ENCODE measurements at places on chromosomes 1 and 21.

- no peak for DNase-seq
These were observed at the start of gene GPR161 for GRCh38 chr1:168136709-168137514. Gene GPR161, minus strand, starts transcription at chr1:168136930. Its CDS starts 32,080 bp downstream, at chr1:168104850.

DNA sequence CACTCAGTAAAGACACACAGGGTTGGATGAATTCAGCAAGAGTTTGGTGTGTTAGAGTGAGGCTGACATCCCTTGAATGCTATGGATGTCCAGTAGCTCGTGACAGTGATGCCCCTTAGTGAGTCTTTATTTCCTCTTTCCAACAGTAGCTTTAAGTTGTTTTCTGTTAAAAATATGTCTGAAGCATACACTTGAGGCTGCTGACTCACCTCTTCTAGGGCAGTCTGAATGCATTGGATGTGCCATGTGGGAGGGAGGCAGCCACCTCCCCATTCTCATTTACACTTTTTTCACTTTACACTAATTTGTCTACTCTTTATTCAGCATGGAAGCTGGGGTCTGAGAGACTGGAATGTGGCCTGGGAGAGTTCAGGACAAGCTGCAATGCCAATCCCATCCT lies 17.6 kb downstream of the NOS1AP start:
- DNase-seq, result no peak

DNA sequence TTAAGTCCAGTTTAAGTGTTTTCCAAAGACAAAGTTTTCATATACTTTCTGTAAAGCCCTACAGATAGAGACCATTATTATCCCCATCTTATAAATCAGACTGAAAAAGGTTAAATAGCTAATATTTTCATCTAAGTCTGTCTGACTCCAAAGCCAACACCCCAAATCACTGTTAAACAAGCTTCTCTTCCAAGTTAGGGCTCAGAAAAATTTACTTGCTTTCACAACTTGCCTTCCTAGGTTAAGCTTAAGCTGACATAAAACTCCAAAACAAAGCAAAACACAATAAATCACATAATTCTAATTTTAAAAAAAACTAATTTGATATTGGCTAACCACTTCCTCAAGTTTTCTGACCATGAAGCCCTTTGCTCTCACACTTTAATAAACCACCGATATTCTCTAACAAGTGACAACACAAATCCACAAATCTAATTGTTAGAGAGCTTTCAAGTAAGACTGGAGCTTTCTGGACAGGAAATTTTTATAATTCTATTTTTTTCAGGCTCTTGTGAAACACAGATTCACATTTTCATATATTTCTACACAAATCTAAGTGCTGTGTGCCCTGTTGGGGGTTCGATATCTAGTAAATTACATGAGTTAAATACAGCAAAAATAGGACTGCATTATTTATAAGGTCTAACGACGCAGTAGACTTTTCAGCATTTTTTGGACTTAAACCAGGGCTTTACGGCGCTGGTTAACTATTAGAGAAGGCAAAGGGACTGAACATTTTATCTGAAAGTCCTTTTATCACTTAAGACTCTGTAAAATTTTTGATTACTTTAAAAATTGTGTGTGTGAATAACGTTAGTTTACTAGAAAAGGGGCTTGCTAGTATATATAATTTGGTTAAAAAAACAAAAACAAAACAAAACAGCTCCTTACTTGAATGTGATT lies 2.1 kb downstream of the GNG12 start:
- no peak for DNase-seq

- DNase-seq, result no peak
These were observed 29.4 kb downstream of the SPATA46 start for GRCh38 chr1:162347281-162347680.

- no peak for DNase-seq
These were observed 40.9 kb upstream of the EPS8L3 start for GRCh38 chr1:109804660-109805059.

- no peak for DNase-seq
These were observed 92.2 kb upstream of the TRABD2B start for GRCh38 chr1:48089356-48089891.

- no peak for DNase-seq
These were observed 247.5 kb downstream of the LMX1A start for GRCh38 chr1:165109013-165109412.

- no peak for DNase-seq
These were observed 1355.7 kb upstream of the ADGRL2 start for GRCh38 chr1:80445033-80445432.

- no peak for DNase-seq
These were observed 8.6 kb downstream of the CLDN14 start for GRCh38 chr21:36471254-36471723.

- peak; percentile 93 for DNase-seq
These were observed 359.0 kb upstream of the PTBP2 start for GRCh38 chr1:96362623-96363022.

- no peak for DNase-seq
These were observed 6.4 kb downstream of the PPP2R5A start for GRCh38 chr1:212291505-212292134.

DNA sequence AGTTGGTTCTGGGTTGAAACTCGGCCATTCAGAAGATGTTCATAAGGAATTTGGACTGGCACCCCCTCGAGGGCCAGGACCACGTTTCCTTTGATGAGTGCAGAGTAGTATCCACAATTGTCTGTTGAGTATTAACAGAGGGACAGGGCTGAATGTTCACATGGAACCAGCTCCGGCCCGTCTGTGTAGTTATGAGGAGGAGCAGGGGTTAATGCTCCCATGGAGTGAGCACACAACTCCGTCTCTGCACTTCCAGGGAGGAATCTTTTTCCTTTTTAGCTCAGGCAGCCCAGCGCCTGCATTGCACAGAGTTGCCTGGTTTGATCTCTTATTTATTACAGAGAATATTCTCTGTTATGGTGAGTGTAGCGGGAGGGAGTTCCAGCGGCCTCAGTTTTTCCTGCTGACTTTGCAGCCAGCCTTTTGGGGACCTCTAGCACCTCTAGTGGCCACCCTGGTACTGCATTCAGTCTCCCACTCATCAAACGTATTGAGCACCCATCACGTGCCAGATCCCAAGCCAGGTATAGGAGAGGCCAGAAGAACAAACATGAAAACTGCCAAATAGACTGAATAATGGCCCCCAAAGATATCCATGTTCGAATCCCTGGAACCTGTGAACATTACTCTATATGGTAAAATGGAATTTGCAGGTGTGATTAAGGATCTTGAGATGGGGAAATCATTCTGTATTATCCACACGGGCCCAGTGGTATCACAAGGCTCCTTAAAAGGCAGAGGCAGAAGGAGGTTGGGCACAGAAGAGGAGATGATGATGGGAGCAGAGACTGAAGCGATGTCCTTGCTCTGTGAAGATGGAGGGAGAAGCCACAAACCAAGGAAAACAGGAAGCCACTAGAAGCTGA lies 167.7 kb upstream of the CSF3R start:
- DNase-seq, result no peak

GRCh38 chr1:225851805-225852204 lies 30.4 kb downstream of the TMEM63A start:
- DNase-seq, result no peak

- DNase-seq, result no peak
These were observed 127.6 kb upstream of the IVNS1ABP start for GRCh38 chr1:185444676-185445075.

- no peak for DNase-seq
These were observed 2.9 kb downstream of the CYYR1 start for GRCh38 chr21:26570203-26570602.

DNA sequence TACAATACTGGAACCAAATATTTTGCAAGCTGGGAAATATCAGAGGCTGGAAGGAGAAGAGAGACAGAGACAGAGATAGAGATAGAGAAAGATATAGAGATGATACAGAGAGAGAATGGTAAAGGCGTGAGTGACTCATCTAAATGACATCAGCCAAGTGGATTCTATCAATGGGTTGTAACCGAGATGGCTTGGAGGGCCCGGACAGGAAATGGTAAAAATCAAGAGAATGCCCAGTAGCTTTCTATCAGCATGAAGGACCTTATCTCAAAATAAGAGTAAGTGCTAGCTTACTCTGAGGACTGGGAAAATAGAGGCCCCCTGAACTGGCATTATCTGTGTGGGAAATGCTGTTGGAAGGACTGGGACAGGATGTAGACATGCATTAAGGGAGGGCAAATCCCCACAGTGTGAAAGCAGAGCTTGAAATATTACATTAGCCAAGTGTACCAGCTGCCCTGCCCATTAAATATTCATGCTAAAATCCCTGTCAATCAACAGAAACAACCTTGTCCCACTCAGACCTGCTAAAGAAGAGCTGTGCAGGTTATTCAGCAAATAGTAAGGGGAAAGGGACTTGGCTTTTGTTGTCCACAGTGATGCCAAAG lies 76.6 kb upstream of the ZNF644 start:
- DNase-seq, result no peak

GRCh38 chr1:42786097-42786496 lies 1.3 kb downstream of the TMEM269 start:
- DNase-seq, result no peak

- DNase-seq, result no peak
These were observed 14.6 kb upstream of the GBP4 start for GRCh38 chr1:89213347-89213746.

- no peak for DNase-seq
These were observed 62.3 kb upstream of the HIVEP3 start for GRCh38 chr1:41980827-41981653.
